ENCODE measurements at places on chromosomes 5 and 9.

- DNase-seq, result peak; percentile 14
Observed at GRCh38 chr9:16413509-16414016, 456.9 kb downstream of the BNC2 start.

DNA sequence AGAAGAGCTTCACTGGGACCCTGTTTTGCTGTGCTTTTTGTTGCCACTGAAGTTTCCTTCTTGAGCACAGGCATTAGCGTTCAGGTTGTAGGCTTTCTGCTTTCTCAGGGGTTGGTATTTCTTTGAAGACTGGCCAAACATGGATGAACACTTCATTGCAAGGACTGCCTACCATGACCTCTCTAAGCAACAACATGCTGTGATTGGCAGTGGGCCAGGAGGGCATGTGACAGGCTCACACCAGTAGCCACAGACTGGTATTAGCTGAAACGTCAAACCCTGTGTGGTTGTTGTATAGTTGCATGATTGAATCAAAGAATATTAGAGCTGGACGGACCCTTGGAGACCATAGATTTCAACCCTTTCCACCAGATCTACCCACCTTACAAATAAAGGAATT lies 20.0 kb upstream of the MLANA start:
- no peak for DNase-seq

- no peak for DNase-seq
Observed at GRCh38 chr9:16959391-16959790, 88.9 kb upstream of the BNC2 start.

DNA sequence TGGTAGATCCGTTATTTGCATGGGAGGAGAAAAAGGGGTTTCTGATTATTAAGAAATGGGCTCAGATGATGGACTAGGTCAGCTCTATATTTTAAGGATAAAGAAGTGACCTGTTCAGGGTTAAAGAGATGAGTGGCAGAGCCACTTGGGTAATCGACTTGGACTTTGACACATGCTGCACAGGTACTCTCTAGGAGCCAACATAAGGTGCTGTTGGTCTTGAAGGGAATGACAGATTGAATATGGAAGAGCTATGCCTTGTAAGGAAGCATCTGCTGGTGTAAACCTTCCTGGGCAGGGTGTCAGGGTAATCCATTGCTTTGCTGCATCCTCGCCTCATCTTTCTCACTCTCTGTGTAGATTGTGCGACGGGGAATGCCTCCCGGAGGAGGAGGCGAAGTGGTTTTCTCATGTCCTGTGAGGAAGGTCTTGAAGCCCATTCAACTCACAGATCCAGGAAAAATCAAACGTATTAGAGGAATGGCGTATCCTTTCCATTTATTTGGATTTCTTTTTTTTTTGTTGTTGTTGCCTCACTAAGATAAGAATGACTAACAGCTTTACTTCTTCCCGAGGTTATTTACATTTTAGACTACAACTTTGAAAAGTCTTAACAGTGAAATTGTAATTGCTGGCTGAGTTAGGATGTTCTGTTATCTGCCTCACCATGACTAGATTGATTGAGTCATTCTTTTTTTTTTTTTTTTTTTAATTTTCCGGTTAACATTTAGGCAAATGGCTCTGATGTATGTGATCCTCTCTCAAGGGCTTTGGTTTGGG lies 41.2 kb downstream of the RCL1 start:
- DNase-seq, result no peak

- DNase-seq, result peak; percentile 77
Observed at GRCh38 chr5:144191998-144192397, 21.3 kb downstream of the KCTD16 start.

- no peak for DNase-seq
Observed at GRCh38 chr9:89340332-89340731, 22.0 kb downstream of the SECISBP2 start.

GRCh38 chr9:98101868-98102273 lies 17.2 kb downstream of the TRIM14 start:
- no peak for DNase-seq

GRCh38 chr9:116895961-116896360 lies 208.9 kb downstream of the TRIM32 start:
- DNase-seq, result no peak

DNA sequence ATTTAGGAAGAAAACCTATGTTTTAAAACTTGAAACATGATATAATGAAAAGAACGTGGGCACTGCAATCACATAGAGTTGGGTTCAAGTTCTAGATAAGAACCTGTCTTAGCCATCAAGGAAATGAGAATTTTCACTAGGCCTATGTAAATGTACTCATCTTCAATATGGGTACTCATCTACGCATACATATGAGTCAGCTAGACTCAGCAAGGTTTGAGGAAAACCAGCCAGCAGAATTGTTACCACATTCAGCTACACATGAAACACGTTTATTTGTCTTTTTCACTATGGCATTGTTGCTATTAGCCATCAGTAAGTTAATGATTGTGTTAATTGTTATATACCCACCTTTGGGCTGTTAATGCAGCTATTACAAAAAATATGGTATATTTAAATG lies 146.3 kb downstream of the CHSY3 start:
- no peak for DNase-seq

GRCh38 chr9:131258698-131259431 lies 17.4 kb downstream of the FAM78A start:
- DNase-seq, result no peak

DNA sequence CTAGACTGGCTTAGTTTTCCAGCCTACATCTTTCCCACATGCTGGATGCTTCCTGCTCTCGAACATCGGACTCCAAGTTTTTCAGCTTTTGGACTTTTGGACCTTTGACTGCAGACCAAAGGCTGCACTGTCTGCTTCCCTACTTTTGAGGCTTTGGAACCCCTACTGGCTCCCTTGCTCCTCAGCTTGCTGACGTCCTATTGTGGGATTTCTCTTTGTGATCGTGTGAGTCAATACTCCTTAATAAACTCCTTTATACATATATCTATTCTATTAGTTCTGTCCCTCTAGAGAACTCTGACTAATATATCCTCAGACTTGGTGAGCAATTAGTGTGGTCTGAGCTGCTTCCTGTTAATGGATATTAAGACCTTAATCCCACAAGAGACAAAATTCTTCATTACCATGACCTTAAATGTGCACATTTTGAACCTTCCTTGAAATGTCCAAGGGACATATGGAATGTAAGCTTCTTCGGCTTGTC lies 752.9 kb downstream of the CDH18 start:
- no peak for DNase-seq

- no peak for DNase-seq
Observed at GRCh38 chr5:147854894-147855773, 23.4 kb upstream of the SCGB3A2 start.

DNA sequence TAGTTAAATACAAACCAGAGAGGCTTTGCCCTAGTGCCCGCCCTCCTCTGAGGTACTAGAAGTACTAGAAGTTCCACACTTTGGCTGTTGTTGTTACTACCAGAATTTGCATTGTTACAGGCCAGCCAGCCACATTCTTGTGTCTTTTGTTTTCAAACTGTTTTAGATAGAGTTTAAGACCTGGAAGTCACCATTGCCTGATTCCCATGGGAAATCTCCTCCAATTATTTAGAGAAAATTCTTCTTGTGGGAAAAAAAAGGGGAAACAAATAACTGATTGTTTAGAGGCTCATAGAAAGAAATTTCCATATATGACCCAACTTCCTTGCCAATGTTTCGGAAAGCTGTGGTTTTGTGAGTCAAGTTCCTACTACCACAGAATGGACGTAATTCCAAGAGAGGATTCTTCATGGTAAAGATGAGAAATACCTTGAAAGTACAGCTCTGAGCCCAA lies 252.2 kb downstream of the GOLPH3 start:
- DNase-seq, result no peak

GRCh38 chr9:76399856-76400255 lies 5.6 kb upstream of the RFK start:
- DNase-seq, result no peak

- no peak for DNase-seq
Observed at GRCh38 chr5:171524466-171524865, 105.0 kb downstream of the FGF18 start.

GRCh38 chr9:134914501-134914834 lies 3.2 kb downstream of the FCN1 start:
- no peak for DNase-seq

GRCh38 chr5:135205632-135206349 lies 171.8 kb upstream of the PITX1 start:
- DNase-seq, result no peak

DNA sequence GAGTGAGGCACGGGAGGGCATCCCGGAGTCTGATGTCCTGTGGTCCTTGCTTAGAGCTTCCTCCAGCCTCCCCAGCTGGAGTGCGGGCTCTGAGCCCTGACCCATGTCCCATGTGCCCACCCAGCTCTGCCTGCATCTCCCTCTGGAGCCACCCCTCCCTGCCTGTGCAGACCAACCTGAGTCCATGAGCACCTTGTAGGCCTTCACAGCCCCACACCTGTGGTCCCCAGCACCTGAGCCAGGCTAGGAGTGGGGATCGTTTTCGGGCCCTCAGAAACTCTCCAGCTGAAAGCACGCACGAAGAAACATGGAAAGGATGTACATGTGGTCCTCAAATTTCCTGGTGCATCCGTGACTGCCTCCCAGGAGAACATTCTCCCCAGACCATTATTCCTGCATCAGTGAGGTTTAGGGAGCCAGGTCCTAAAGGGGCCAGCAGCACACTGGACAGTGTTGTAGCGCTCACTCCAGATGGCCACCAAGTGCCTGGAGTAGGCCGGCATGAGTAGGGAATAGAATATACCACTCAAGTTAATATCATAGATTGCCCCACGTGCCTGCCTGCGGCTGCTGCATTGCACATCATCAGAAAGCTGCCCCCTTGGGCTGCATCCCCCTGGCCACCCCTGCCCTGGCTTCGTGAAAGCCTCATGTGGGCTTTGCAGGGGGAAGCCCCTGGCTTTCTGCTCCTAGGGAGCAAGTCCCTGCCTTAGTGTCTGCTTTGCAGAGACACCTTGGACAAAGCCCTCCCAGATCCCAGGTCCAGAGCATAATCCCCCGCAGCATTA lies 80.6 kb downstream of the WNK2 start:
- no peak for DNase-seq

DNA sequence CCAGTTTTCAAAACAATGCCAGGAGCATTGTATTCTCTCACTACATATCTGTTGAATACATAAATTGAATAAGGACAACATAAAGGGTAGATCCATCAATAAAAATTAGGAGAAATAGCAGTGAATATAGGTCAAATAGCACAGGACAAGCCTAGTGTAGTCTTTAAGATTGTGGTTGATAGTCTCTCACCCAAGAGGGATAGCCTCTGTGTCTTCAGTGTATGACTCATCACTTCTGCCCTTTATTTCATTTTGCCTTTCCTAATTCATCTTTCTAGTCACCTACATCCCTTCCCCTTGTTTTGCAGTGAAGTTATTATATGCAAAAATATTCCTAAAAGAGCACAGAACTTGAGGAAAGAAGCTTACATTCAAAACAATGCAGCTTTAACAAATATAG lies 335.0 kb upstream of the TUSC1 start:
- DNase-seq, result no peak

DNA sequence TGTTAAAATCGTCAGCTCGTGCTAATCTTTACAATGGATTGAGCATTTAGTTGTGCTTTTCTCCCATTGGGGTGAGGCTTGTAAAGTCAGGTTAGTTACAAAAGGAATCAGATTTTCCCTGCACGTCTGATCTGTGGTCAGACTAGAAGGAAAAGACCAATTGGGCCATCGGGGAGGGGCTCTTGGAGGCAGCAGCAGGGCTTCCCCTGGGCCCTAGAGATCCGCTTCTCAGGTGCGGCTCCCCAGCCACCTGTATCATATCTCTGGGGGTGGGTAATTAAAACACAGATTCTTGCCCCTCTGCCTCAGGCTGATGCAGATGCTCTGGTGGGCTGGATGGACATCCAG lies 200.3 kb downstream of the HSPA4 start:
- DNase-seq, result peak; percentile 11

GRCh38 chr5:123087173-123088030 lies 1.6 kb upstream of the PRDM6 start:
- no peak for DNase-seq

- no peak for DNase-seq
Observed at GRCh38 chr5:116574367-116575325, at the start of gene SEMA6A. SEMA6A (minus strand) TSS chr5:116574823; CDS start chr5:116504944, 69,879 bp downstream.

DNA sequence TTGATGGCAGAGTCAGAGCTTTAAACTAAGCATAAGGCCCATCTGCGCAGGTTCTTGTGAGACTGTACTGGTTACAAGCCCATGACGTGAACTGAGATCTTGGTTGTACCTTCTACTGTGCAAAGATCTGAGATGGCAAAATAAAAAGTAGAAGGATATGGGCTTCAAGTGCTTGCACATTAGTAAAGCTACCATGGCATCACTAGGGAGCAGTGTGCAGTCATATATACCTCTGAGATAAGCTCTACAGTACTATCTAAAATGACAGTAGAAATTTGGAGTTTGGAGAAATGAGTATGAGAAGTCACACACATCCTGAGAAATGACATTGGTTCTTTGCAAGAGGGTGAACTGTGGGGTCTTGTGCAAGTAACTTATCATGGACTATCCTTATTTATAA lies 408.2 kb upstream of the PRR16 start:
- peak; percentile 1 for DNase-seq

GRCh38 chr5:169374761-169375160 lies 73.8 kb upstream of the SLIT3 start:
- DNase-seq, result no peak

DNA sequence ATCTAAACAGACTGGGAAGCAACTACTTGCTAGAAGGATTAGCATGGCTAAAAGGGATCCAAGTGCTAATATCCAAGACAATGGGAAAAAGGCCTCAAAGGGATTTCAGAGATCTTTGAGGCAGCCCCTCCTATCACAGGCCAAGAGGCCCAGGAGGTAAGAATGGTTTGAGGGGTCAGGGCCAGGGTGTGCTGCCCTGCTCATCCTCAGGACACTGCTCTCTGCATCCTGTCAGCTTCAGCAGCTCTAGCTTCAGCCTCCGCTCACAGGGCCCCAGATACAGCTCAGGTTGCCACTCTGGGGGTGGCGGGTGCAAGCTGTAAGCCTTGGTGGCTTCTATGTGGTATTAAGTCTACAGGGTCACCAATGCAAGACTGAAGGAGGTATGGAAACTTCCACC lies 278.7 kb downstream of the PARP8 start:
- no peak for DNase-seq

- DNase-seq, result no peak
Observed at GRCh38 chr9:134346151-134346550, 19.9 kb downstream of the RXRA start.

- DNase-seq, result no peak
Observed at GRCh38 chr5:83539463-83539790, 67.9 kb downstream of the VCAN start.

DNA sequence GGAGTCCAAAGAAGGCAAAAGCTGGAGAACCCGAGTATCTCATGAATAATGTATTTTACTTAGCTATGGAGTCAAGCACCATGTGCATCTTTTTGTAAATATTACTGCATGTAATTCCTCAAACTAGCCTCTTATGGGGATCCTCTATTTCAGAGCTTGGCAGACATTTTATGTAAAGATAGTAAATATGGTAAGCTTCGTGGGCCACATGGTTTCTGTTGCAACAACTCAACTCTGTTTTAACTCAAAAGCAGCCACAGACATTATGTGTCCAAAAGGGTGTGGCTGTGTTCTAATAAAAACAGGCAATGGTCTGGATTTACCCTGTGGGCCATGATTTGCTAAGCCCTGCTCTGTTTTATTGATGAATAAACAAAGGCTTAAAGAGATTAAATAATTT lies 17.3 kb downstream of the DAPK1 start:
- DNase-seq, result no peak

GRCh38 chr9:75658301-75658905 lies 232.1 kb upstream of the PCSK5 start:
- DNase-seq, result no peak

GRCh38 chr9:81371824-81372223 lies 317.5 kb downstream of the TLE1 start:
- DNase-seq, result no peak

GRCh38 chr5:12072441-12072840 lies 168.2 kb upstream of the CTNND2 start:
- DNase-seq, result no peak
